NCI-H1436 treated with DMSO at 0.1 percent for 48 hours (cell line): ENCODE measurements at places on chromosomes 7 and 10.
A peak's percentile ranks its signal among the peaks of the same experiment; 100 is the strongest.

GRCh38 chr7:90212149-90212495, 582 bp downstream of the STEAP2 start:
- DNase-seq, result no peak

- no peak for DNase-seq
Observed at GRCh38 chr7:18175801-18176450, 148.3 kb upstream of the PRPS1L1 start.

- no peak for DNase-seq
Observed at GRCh38 chr10:3119796-3120459, 52.6 kb downstream of the PFKP start.

- no peak for DNase-seq
Observed at GRCh38 chr10:121158988-121159579, 307.9 kb downstream of the WDR11 start.

GRCh38 chr7:74482629-74483401, 29.1 kb downstream of the GTF2IRD1 start:
- no peak for DNase-seq

GRCh38 chr7:127253281-127254162, 781 bp upstream of the GRM8 start:
- peak; percentile 33 for DNase-seq

GRCh38 chr10:60800918-60801317, 22.6 kb downstream of the CDK1 start:
- DNase-seq, result no peak

- no peak for DNase-seq
Observed at GRCh38 chr7:38330039-38330438, 56.6 kb upstream of the TARP start.

DNA sequence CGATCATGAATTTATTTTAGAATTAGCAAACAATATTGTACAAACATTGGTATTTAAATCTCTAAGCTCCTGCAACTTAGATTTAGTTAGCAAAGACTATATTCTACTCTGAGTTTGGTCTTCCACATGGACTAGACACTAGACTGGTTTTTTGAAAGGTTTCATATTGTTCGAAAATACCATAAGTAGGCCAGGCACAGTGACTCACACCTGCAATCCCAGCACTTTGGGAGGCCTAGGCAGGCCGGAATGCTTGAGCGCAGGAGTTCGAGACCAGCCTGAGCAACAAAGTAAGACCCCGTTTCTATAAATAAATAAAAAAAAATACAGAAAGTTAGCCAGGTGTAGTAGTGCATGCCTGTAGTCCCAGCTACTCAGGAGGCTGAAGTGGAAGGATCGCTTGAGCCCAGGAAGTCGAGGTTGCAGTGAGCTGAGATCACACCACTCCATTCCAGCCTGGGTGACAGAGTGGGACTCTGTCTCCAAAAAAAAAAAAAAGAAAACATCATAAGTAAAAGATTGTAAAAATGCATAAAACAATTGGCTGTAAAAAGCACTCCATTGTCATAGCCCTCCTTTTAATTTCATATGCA, 73.1 kb downstream of the ABCC2 start:
- no peak for DNase-seq

DNA sequence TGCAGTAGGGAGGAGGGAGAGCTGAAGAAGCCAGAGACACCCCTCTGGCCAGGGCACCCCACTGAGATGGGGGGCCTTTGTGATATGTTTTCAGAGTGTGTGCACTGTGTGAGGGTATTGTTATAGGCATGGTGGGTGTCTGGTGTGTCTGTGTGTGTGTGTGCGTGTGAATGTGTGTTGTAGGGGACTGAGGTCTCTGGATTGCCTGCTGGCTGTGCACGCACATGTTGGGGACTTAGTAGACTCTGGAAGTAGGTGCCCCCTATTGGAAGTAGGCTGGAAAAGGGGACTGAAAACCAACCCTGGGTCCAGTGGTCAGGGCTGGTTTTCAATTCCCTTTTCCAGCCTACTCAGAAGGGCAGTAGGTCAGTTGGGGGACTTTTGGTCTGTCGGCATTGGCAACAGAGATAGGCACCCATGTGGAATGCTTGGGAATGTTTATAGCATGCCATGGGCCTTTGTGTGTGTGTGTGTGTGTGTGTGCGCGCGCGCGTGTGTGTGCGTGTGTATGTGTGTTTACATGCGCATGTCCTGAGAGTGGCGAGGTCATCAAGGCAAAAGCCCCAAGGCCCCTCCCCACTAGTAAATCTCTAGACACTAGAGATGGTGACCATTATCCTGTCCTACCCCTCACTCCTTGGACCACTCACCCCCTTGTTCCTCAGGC, 78.8 kb downstream of the HIF1AN start:
- no peak for DNase-seq

DNA sequence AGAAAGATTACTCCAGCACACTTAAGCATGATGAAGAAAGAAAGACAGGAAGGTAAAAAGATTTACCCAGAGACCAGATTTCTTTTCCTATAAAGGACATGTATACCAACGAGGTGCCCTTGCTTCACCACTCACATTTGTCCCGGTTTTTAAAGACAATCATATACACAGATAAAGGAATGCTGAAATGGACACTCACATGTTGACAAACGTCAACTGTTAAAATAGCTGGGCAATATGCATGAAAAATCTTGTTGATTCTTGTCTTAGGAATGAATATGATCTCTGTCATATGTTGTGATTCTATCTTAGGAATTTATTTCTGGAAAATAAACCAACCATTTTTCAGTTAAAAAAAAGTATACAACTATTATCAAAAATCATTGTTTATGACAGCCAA, 158.2 kb downstream of the SRPK2 start:
- no peak for DNase-seq

DNA sequence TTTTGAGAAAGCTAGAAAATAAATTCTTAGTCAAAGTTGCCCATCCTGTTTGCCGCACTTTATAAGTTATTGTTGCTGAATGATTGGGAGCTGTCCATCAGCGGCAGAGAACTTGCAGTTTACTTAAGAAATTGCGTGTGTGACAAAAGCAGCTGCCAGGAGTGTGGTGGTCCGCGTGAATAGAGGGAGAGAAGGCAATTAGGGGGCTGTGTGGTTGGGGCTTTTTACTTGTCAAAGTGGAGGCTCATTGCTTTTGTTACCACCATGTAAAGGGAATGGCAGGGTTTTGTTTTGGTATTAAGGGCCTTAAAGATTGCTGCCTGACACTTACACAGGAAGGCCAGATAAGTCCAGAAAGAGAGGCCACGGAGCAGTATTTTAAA, 177.8 kb downstream of the TCF7L2 start:
- DNase-seq, result no peak

GRCh38 chr7:64045301-64046040, at the start of gene ZNF727:
Gene ZNF727 (plus strand): TSS chr7:64045434. CDS start chr7:64045622, 188 bp downstream.
- DNase-seq, result peak; percentile 58
